ENCODE measurements at places on chromosomes 1 and 21. TPM values are rescaled to one million over a fixed set of nuclear protein-coding genes. Genes with fewer than 3 reads are reported as not detected.

DEGS1 gene
- total RNA-seq: 70.0 TPM

GPATCH2 gene
- total RNA-seq: 14.5 TPM

C2CD4D gene
- total RNA-seq: 0.20 TPM

GPR37L1 gene
- not detected for total RNA-seq

PUSL1 gene
- 8.1 TPM for total RNA-seq

TEDDM1 gene
- total RNA-seq: not detected

CD1B gene
- not detected for total RNA-seq

Measured in lung microvascular endothelial cell (primary cell).